ENCODE measurements at places on chromosomes 11 and 22. TPM values are rescaled to one million over a fixed set of nuclear protein-coding genes. Genes with fewer than 3 reads are reported as not detected.

NRIP3 gene
- 0.78 TPM for total RNA-seq

TMEM121B gene
- total RNA-seq, result 0.12 TPM

SLC22A8 gene
- total RNA-seq, result not detected

FGF4 gene
- total RNA-seq, result not detected

LDHAL6A gene
- total RNA-seq, result not detected

BARX2 gene
- total RNA-seq, result not detected

GNAZ gene
- total RNA-seq, result 0.14 TPM
